ENCODE measurements at places on chromosomes 12 and 14.

GRCh38 chr12:123286652-123287373 lies 15.2 kb upstream of the CDK2AP1 start:
- no peak for DNase-seq

GRCh38 chr12:117502633-117503032 lies 141.2 kb upstream of the NOS1 start:
- DNase-seq: no peak

- no peak for DNase-seq
Measured at GRCh38 chr14:67928375-67928774, 108.8 kb downstream of the RAD51B start.

DNA sequence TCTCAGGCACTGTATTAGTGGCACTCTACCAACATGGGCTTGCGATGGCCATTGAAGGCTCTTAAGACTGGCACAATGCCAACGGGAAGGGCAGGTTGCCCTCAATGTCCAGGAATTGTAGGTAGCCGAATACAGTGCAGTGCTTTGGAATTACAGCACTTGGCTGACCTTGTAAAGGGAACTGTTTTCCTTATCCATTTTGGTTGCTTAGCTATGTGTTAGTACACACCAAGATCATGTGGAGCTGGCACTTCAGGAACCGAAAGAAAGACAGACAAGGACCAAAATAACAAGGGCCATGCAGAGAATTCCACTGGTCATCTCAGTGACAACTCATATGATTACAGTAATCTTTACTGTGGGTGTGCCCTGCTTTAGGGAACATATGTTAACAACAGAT lies 72.7 kb downstream of the DYRK2 start:
- DNase-seq: no peak

DNA sequence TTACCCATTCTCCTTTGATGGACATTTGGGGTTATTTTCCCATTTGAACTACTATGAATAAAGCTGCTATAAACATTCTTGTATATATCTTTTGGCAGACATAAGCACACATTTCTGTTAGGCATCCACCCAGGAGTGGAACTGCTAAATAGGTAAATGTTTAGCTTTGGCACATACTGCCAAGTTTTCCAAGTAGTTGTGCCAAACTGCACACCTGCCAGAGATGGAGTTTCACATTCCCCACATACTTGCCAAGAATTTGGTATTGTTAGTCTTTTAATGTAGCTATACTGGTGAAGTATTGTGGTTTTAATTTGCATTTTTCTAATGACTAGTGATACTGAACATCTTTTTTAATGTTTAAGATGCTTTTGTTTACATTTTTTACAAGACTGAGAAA lies 201.0 kb downstream of the GXYLT1 start:
- no peak for DNase-seq

GRCh38 chr14:93183596-93184317 lies 940 bp downstream of the MOAP1 start:
- no peak for DNase-seq

- no peak for DNase-seq
Measured at GRCh38 chr14:103896578-103896977, 31.7 kb upstream of the TDRD9 start.

DNA sequence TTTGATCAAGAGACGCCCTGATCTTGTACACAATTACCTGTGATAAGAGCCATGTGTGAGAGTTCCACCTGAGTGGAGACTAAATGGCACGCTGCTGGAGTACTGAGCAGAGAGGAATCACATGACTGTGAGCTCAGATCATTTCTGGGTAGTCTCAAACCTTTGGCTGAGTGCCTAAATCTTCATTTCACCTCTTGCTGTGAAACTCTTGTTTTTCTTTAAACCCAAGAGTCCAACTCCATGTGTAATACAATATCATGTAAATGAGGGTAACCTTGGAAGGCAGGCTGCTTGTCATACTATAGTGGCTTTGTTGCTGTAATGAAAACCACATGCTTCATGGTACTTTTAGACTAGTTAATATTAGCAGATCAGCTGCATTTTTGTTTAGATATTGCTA lies 156.9 kb downstream of the CAND1 start:
- no peak for DNase-seq

- DNase-seq: no peak
Measured at GRCh38 chr14:65208548-65208947, 106.2 kb upstream of the MAX start.

- no peak for DNase-seq
Measured at GRCh38 chr12:91920276-91920675, 225.4 kb downstream of the BTG1 start.

DNA sequence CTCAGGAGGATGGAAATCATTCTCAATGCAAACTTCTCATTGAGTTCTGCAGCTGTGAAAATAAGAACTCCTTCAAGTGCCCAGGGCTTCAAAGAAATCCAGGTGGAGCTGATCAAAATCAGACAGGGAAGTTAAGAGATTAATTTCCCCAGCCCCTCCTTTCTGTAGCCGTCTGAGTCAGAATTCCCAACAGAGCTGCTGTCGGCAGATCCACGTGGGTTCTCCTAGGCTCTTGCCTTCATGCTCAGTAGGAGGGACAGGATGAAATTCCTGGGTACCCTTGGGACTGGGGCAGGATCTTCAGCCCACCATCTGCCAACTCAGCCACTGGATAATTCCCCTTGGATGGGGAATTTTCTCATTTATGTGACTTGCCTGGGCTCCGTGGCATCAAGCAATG lies 13.3 kb downstream of the TGFB3 start:
- DNase-seq: no peak
